GM19239 (cell line): ENCODE measurements at places on chromosomes 2 and 18.

GRCh38 chr18:21841570-21841969 is 101.0 kb downstream of the MIB1 start:
- DNase-seq, result no peak

- DNase-seq, result no peak
These were observed 23.8 kb downstream of the C1QL2 start for GRCh38 chr2:119134775-119135174.

DNA sequence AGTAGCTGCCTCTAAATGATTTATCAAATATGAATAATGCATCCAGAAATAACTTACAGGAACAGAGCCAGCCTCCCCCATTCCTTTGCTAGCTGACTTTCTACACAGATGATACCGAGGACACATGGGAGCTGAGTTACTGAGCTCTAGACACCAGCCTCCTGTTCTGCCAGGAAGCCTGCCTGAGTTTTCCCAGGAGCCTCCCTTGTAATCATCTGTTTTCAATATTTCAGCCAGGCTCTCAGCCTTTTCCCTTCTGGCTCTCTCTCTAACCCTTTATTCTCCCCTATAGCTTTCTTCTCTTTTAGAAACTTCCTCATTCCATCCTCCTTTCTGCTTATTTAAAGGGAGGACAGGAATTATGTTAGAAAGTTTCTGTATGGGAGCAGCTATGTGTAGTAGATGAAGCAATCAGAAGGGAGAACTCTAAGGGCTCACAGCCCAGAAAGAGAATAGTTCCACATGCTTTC is 911.6 kb downstream of the TDRD15 start:
- no peak for DNase-seq

DNA sequence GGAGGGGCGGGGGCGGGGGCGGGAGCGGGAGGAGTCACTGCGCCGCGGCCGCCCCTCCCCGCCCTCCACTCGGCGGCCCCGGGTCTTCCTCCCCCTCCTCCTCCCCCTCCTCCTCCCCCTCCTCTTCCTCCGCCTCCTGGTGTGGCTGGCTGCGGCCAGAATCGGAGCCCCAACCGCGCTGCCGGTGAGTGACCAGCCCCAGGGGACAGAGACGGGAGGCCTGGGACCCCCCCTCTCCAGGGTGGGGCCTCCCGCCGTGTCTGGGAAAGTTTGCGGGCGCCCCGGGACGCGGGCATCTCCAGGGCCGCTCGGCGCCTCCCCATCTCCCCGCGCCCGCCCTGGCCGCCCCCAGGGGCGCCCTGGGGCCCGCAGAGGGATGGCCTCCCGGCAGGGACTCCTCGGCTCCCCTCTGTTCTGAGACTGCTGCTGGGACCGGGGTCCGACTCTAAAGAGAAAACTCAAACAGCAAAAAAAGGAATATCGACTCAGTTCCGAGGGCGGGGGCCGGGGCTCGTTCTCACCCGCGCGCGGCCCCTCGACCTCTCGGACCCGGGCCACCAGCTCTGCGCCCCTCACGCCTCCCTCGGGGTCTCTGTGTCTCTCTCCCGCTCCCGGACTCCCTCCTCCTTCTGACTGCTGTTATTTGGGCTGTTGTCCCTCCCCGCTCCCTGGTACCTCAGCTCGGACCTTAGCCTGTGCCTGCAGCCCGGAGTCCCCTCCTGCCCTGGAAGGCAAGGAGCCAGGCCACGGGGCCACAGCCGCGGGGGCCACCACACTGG is at the start of gene STON1:
Gene STON1 (plus strand): TSS at position 122 of the 779 bp plus-strand sequence. CDS start 50,480 bp downstream, outside the sequence.
- DNase-seq, result peak; percentile 24

- no peak for DNase-seq
These were observed 168.7 kb upstream of the HDAC4 start for GRCh38 chr2:239569401-239570090.

DNA sequence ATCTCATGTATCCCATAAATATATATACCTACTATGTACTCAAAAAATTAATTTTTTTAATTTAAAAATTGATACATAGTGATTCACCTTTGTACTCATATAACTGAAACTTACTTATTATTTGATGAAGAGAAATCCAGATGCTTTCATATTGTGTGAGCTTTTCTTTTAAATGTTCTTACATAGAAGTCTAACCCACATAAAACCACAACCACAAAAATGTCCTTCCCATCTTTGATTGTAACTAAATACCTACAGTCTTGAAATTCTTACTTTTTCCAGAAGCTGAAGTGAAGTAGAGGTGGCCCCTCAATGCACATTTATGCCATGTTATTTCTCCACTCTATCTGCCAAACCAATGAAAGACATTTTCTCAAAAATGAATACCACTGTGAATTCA is 117.9 kb upstream of the COL5A2 start:
- DNase-seq, result no peak

- DNase-seq, result no peak
These were observed 72.4 kb upstream of the IL1R1 start for GRCh38 chr2:102070058-102070642.

- no peak for DNase-seq
These were observed 937 bp upstream of the LANCL1 start for GRCh38 chr2:210477496-210477895.

DNA sequence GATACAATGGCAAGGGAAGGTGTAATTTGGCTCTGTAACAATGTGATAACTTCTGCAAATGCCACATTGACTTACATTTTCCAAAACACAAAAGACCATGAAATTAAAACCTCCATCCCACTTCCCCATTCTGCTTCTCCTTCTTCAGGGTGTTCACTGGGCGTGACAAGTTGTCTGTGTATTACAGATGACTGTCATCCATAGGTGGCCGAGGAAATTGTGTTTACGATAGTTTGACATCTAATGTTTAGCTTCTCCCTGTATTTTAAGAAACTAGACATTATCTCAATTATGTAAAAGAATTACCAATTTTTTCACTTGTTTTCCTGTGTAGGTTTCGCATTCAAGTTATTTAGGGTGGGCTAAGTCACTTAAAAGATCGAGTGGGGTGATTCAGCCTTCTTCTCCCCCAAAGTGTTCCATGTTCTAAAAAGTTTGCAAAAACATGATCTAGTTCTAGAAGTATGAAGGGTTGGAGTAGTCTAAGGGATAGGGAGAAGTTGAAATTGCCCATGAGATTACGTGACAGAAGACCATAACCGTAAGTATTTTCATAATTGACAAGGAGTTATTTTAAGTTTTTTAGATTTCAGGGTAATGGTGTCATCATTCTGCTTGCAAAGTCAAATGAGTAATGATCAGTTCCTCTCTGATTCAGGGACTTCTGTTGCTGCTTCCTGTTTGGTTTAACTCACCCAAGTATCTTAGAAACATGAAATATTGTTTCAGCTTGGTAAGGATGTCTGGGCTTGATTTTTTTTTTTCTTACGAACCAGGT is 25.2 kb upstream of the CYTIP start:
- no peak for DNase-seq

- DNase-seq, result no peak
These were observed 305.0 kb upstream of the MMADHC start for GRCh38 chr2:149892563-149892962.

DNA sequence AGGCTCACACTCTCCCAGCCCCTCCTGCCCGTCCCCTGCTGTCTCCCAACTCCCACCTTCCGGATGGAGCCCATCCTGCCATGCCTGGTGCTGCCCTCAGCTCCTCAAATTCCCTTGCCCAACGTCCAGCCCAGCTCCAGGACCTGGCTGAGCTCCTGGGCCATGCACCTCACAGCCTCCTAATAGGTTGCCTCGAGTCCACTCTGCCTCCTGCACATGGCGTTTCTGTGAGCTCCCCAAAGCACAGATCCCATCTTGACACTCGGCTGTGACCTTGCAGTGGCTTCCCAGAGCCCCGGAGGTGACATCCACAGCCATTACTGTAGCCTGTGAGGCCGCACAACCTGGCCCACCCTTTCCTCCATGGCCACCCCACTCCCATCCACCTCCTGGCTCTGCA is 191.9 kb upstream of the SALL3 start:
- DNase-seq, result no peak

DNA sequence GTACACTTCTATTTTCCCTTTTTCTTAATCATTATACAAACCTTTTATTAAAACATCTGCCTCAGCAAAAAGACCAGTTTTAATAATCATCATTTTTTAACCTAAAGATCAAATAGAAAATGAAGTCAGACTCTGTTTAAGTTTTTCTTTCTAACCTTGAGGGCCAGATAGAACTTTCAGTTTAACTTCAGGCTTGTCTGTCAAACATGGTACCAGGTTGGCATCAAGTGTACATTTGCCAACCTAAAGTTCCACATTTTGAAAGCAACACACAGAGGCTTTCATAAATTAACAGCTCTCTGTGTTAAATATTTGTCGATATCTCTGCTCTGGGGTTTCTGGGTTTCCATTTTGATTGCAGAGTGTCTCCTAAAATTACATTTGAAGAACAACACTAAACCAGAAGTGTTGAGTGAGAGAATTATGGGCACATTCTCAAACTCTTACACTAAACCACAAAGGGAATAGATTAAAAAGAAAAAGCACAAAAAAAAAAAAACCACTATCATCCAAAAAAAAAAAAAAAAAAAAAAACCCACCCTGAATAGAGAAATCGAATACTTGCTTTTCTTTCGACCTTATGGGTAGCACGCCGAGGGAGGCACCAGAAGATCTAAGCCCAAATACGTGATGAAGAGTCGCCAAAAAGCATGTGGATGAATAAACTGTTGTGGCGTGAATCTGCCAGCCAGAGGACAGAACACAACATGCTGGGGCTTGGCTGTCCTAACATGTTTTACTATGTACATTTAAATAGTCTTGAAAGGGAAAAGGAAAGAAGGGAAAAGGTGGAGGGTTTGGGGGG is 166.2 kb downstream of the TCF4 start:
- no peak for DNase-seq

DNA sequence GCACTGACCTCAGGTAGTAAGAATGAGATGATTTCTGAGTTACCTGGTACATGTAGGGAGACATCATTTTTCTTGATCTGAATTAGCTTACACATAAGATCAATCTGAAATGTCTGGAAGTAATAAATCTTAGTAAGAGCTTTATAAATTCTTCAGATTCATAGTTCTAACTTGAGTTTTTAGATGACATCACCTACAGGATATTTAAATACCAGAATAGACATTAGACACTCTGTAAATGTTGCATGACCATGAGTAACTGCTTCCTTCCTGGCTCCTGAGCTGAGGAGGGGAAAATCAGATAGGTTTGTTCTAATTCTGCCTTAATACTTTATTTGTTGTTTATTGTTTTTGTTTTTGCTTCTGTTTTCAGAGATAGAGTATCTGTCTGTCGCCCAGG is 181.8 kb downstream of the PHLPP1 start:
- DNase-seq, result no peak
